ENCODE measurements at places on chromosomes 5 and 9. TPM values are rescaled to one million over a fixed set of nuclear protein-coding genes. Genes with fewer than 3 reads are reported as not detected.
A peak's percentile ranks its signal among the peaks of the same experiment; 100 is the strongest.

The DMGDH gene
- total RNA-seq, result 2.2 TPM

DNA sequence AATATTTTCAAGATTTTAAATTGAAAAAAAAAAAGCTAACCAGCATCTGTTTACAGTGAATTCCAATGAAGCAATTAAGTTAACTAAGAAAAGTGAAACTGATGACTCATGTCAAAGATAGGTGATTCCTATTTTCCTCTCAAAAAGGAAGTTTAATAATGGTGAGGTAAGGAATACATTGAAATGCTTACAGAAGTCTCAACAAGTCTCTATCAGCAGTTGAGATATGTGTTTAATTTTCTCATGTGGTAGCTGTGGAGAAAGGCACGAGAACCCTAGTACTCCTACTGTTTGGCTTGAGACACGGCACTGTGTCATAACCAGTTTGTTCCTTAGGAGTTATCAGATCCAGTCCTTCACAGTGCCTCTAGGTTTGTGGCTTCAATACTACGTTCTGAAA, 114.5 kb downstream of the SLC25A46 start:
- no peak for DNase-seq

- no peak for DNase-seq
These were observed 409.7 kb downstream of the ADGRV1 start for GRCh38 chr5:90968319-90968718.

- DNase-seq, result peak; percentile 33
These were observed 33.6 kb upstream of the NSMF start for GRCh38 chr9:137492464-137493363.

GRCh38 chr9:87390361-87390760, 107.3 kb upstream of the DAPK1 start:
- DNase-seq, result no peak

DNA sequence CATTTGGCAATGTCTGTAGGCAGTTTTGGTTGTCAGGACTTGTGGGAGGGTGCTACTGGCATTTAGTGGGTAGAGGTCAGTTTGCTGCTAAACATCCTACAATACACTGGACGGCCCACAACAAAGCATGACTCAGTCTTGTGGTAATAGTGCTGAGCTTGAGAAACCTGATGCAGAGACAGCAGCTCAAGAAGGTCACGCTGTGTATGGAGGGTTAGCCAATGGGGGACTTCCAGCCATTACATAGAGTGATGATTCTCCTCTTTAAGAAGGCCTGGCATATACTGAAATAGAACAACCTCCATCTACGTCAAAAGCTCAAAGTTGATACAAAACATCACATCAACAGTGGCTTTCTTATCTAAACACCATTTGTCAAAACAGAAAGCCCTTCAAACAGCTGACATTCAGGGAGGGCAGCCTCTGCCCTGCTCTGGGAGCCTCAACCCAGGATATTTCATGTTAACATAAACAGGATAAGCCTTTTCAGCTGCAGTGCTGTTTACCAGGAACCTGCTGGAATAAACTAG, 143.0 kb downstream of the GPBP1 start:
- DNase-seq, result no peak

- no peak for DNase-seq
These were observed 66.4 kb upstream of the PIK3R1 start for GRCh38 chr5:68149189-68149588.

DNA sequence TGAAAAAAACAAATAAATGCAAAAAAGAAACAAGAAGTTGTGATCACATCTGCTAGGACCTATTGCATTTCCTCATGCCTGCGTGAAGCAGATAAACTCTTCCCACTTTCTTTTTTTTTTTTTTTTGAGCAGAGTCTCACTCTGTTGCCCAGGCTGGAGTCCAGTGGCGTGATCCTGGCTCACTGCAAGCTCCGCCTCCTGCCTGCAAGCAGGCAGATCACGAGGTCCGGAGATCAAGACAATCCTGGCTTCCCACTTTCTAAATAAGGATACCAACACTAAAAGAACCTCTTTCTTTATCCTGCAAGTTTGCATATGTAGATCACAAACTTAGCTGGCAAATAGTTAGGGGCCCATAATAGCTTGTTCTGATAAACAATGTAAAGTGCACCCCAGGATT, 128.6 kb downstream of the ASTN2 start:
- DNase-seq, result no peak
